ENCODE measurements at places on chromosomes 7 and 10.

- no peak for DNase-seq
Measured at GRCh38 chr7:44590910-44591309, 8.9 kb upstream of the TMED4 start.

- DNase-seq = no peak
Measured at GRCh38 chr10:88091490-88092061, 228.2 kb downstream of the PTEN start.

- DNase-seq = no peak
Measured at GRCh38 chr7:342681-343216, 52.8 kb downstream of the FOXL3 start.

DNA sequence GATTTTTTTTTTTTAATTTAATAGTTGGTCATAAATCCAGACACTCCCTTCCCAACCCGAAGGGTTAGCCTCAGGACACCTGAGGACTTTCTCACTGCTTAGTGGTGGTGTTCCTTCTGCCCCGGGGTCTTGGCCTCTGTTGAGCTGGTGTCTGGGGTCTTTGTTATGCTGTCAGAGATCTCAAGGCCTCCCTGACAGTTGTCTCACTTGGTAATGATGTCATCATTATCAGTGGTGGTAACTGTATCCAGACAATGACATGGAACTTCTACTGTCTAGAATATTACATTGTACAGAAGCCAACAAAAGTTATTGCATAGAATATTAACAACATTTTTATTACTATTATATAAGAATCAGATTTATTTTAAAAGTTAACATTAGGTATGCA is 32.9 kb downstream of the PPP2R2D start:
- DNase-seq = no peak

Measured in mesenchymal stem cell (in vitro differentiated cells and primary cell).